ENCODE measurements at places on chromosomes 5 and 9.

GRCh38 chr5:168165977-168166376 lies 125.5 kb upstream of the WWC1 start:
- no peak for DNase-seq

DNA sequence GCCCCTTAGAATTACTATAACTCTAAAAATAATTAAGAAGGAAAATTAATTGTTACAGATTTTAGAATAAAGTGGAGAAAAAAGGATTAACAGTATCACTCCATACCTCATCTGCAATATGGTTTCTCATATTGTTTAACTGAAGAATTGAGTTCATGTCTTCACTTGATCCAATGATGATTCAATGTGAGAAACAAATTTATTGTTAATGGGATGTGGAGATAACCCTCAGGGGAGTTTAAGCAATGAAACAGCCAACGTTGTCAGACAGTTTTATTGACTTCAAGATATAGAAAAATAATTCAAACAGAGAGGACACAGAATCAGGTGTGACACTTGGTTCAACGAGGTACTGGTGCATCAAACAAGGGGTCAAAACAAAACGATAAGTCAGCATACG lies 665.2 kb upstream of the ACO1 start:
- DNase-seq = no peak

- DNase-seq = no peak
Measured at GRCh38 chr9:6239048-6239461, 23.4 kb downstream of the IL33 start.

GRCh38 chr5:139924294-139925215 lies 118.5 kb downstream of the NRG2 start:
- DNase-seq = no peak

- no peak for DNase-seq
Measured at GRCh38 chr5:90792725-90793124, 234.1 kb downstream of the ADGRV1 start.

DNA sequence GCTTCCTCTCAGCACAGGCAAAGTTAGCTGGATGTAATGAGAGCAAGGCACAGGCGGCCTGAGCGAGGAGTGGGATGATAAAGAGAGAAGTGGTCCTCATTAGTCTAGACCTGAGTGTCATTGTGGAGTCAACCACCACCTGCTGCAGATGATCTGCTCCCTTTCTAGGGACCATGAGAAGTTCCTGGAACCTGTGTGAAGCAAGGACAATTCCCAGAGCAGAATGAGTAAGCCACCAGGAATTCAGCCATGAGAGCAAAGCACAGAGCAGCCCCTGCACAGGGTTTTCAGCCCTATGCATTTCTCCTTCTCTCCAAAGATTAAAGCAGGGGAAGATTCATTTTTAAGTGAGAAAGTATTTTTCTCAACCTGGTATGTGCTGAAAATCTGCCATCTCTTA lies 146.8 kb upstream of the SPEF2 start:
- DNase-seq = no peak

DNA sequence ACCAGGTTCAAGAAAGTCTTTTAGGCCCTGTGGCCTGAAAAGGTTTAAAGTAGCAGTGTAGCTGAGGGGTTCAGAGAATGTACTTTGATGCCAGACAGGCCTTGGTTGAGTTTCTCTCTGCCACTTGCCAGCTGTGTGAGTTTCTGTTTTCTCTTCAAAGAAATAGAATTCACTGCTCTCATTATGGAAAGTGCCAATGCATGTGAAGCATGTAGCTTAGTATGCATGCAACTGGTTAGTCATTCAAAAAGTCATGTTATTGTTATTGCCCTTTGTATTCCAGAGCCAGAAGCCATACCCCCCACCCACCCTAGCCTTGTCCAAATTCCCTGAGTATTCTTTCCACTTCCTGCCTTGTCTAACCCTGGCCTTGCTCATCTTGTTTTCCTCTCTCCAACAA lies 101.7 kb downstream of the ADRB2 start:
- DNase-seq = no peak

- no peak for DNase-seq
Measured at GRCh38 chr5:39151745-39152144, 67.6 kb downstream of the FYB1 start.

DNA sequence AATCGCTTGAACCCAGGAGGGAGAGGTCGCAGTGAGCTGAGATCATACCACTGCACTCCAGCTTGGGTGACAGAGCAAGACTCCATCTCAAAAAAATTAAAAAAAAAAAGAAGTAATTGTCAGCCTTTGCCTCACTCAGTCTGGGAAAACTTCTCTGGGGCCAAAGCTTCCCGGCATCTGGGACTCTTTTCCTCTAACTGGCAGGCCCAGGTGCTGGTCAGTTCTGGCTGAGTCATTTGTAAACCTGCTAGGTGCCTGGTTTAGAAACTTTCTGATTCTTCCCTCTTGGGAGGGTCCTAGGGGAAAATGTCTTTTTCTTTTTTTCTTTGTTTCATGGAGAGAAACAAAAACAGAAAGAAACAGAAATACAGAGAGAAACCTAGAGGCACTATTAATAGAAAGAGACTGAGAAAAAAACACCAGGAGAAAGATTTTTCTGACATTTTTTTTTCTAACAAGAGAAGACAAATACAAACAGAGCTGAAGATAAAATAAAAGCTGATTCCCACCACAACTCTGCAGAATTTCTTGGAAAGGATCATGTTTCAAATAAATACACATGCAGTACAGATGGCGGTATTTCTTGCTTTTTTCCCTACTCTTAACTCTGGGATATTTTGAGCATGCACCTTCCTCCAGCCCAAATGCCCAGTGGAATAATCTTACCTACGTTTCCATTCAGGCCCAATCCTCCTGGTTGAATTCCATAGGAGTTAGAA lies 22.1 kb upstream of the UBAP2 start:
- no peak for DNase-seq

GRCh38 chr9:87873607-87874303 lies 8.9 kb upstream of the SPATA31E1 start:
- DNase-seq = no peak

GRCh38 chr5:141633871-141634561 lies 2.6 kb downstream of the HDAC3 start:
- no peak for DNase-seq

DNA sequence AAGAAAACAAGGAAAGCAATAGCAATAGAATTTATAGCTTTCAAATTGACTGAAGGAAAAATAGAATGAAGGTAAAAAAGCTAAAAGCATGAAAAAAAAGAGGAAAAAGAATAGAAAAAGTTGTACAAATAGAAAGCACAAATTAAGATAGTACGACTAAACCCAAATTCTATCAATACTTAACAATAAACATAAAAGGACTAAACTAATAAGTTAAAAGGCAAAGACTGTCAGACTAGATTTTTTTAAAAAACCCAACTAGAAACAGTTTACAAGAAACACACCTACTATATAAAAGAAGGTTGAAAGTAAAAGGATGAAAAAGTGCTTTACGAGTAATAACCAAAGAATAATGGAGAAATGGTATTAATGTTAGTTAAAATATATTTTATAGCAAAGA lies 34.7 kb upstream of the NRARP start:
- no peak for DNase-seq

- DNase-seq = no peak
Measured at GRCh38 chr9:95877984-95878383, 2.5 kb downstream of the ERCC6L2 start.

DNA sequence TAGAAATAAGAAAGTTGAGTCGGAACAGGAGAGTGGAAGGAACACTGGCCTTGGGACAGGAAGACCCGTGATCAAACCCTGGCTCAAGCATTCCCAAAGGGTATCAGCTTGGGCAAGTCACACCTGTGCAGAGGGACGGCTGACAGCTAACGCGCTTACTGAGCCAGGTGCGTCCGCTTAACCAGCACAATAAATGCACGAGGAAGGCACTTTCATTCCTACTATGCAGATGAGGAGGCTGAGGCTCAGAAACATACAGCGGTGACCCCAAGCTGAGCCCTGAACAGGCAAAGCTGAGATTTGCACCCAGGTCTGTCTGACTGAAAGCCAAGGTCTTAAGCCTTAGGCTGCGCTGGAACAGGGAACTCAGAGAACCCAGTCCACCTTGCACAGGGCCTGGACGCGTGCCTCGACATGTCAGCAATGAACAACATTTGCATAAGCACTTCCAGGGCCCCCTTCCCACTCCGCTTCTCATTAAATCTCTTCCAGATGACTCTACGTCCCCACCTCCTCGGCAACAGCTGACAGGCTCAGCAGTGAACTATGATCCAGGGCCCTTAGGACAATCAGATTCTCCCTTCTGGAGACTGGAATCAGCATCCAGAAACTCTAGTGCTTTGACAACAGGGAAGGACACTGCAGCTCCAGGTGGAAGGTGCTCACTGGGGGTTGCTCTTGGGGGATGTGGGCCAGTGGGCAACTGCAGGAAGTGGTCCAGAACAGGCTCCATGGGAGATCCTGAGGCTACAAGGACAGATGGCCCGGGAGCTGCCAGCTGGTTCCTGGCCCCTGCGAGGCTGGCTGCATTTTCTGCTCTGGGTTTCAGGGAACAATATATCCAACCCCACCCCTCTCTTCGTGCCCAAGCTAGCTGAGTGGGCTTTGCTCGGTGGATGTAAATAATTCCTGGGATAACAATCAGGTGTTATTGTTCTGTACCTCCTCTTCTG lies 35.2 kb downstream of the SH3PXD2B start:
- no peak for DNase-seq

DNA sequence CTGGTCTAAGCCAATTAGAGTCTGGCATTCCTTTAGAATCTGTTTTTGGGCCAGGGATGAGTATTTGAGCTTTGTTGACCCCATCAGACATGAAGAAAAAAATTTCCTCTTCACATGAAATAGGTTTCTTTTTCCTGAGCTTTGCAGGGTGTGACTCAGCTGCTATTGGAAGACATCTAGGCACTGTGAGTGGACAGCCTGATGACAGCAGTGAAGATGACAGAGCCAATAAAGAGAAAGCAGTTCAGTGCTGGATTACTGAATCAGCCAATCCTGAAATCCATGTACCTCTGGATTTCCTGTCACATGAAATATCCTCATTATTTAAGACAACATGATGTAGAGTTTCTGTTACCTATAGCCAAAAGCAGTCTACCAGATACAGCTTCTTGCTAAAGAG lies 51.3 kb upstream of the GRIA1 start:
- DNase-seq = no peak

DNA sequence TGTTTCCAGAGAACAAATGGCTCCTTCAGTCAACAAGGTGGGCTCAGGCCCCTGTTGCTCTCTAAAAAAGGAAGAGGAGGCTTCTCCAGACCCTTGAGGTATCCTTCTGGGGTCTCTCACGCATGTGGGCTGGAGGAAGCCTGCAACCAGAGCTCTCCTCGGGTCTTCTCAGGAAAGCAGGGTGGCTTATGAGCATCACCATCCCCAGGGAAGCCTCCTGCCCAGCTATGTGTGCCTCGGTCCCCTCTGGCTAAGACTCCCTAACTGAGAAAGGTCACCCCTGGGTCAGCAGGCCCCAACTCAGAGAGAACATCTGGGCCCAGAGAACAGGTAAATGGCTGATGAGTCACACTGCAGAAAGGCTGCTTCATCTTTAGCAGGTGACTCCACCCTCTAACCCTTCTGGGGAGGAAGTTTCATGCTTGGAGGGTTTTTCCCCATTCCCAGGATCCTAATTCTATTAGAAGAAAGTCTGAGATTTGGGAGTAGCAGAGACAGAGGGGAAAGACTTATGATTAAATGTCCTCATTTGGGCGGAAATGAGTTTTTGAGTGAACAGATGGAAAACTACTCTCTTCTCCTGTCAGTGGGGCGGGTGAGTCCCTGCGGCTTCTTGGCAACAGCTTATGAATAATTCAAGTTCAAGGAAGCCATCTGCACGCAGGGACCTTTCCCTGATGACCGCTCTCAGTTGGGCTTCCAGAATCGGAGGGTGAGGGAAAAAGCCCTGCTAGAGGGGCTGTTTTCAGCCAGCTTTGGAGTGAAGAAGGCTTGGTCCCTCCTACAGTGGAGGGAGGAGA lies 41.9 kb downstream of the TGFBI start:
- no peak for DNase-seq

DNA sequence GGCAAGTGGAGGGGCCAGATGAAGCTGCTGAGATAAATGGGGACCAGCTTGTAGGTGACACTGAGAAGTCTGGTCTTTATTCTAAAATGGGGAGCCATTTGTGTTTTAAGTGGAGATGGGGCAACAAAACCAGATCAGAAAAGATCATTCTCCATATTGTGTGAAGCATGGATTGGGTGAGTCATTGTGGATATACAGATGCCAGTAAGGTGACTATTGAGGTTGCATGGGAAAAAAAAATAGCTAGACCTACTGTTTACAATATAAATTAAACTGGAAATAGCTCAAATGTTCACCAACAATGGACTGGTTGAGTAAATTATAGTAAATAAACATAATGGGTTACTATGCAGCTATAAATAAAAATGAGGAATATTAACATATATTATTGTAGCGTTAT lies 5.4 kb upstream of the MAP1B start:
- DNase-seq = no peak
